ENCODE measurements at places on chromosomes 5 and 9. TPM values are rescaled to one million over a fixed set of nuclear protein-coding genes. Genes with fewer than 3 reads are reported as not detected.

DNA sequence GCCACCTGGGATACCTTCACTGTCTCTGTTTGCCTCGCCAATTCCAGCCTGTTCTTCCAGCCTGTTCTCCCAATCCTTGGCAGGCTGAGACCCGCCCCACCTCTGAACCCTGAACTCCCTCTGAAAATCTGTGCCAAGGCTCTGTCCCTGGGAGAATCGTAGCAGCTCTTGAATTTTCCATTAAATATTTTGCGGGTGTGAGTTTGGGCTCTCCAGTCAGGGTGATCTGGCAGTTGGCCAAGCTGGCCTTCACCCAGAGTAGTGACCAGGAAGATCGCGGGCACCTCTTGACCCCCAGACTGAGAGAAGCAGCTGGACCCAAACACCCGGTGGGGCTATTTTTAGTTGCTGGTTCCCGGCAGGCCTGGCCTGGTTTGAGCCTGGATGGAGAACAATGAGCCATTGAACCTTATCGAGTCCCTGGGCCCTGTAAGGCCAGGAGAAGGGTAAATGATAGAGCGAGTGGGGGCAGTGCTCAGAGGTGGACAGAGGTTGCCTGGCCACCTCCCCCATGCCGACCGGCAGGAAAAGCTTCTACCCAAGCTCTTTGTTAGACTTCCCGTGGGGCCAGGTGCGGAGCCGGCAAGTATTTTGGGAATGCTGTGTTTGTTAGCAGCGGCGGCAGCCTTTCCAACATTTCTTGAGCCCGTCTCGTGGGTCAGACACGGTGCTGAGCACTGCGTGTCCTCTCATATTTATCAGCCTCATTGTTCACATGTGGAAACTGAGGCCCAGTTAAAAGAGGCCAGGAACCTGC is 146.2 kb downstream of the RGS3 start:
- peak; percentile 80 for DNase-seq
- H3K4me3 ChIP-seq = no peak overlapping the region
- no peaks in the 10 kb centered on the region for H3K36me3 ChIP-seq
- H3K27ac ChIP-seq = peak overlapping the region; percentile 12

The PITX1 gene
- 2.4 TPM for total RNA-seq

GRCh38 chr9:98916660-98917059 is 27.0 kb upstream of the COL15A1 start:
- peaks cover 15% of the 10 kb centered on the region for H3K4me1 ChIP-seq
- DNase-seq = no peak
- no peaks in the 10 kb centered on the region for H3K36me3 ChIP-seq
- H3K4me3 ChIP-seq = no peak overlapping the region
- H3K27me3 ChIP-seq = no peaks in the 10 kb centered on the region

DNA sequence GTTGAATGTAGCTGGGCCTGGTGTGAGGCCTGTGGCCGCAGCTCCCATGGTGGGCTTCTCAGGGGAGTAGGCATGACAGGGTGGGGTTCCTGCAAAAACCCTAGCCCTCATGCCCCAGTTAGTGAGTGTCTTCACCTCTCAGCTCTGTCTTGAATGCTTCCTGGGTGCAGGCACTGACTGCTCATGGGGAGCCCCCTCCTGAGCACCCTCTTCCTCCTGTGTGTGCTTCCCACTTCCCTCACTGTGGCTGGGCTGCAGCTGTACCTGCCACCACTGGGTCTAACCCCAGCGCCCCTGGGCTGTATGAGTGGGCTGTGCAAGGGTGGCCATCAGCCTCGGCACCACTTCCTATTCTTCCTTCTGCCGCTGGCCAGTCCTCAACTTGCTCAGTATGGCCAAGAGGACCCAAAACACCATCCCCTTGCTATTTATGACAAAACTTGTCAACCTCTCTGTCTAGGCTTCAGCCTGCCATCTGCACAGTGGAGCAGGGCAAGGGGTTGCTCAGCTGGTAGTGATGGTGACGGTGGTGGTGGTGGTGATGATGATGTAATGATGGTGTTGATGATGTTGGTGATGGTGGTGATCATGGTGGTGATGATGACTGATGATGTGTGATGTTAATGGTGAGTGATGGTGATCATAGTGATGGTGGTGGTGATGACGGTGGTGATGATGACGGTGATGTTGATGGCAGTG is 67.5 kb downstream of the RXRA start:
- DNase-seq = no peak
- no peaks in the 10 kb centered on the region for H3K36me3 ChIP-seq
- no peaks in the 10 kb centered on the region for H3K27me3 ChIP-seq
- no peak overlapping the region for H3K4me3 ChIP-seq
- H3K27ac ChIP-seq = no peak overlapping the region

The CDKN2B gene
- total RNA-seq = 38.8 TPM

The FCHO2 gene
- 35.0 TPM for total RNA-seq

DNA sequence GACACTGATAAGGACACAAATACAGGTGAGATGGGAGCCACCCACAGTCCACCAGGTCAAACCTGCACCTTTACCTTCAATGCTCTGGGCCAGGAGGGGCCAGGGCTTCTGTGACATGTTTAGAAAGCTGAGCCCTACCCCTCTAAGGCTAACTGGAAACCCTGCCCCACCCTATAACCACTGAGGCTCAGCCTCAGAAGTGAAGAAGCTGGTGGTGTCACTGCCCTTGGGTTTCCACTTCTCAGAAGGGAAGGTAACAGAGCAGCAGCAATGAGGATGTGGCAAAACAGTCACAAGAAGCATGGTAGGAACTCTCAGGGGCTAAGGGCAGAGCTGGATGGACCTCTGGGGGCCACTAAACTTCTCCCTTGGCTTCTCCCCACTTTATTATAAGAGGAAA is 6.0 kb downstream of the PDGFRB start:
- DNase-seq = no peak
- H3K36me3 ChIP-seq = no peaks in the 10 kb centered on the region
- peaks cover 2% of the 10 kb centered on the region for H3K27me3 ChIP-seq
- H3K27ac ChIP-seq = peak overlapping the region; percentile 4
- H3K4me3 ChIP-seq = no peak overlapping the region
- H3K4me1 ChIP-seq = peaks cover 29% of the 10 kb centered on the region

The ARID3C gene
- total RNA-seq = 0.57 TPM

The PCDHB4 gene
- 2.0 TPM for total RNA-seq
